ENCODE measurements at places on chromosomes 6 and 20.

DNA sequence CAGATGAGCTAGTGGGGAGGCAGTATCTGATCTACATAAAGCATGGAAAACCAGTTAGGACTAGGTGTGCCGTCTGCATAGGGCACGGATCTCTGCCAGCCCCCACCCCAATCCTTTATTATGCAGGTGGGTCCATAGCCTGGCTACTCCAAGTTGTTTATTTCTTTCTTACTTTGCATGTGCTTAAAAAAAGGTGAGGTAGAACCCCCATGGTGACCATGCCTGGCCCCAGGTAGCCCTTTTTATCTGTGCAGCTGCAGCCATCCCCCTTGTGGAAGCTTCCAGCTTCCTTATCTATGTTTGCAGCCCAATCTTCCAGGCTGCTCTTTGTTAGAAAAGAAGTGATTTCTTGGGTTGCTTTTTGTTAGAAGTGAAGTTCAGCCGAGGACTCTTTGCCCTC is 9.0 kb upstream of the TREM2 start:
- DNase-seq, result no peak

- no peak for DNase-seq
Measured at GRCh38 chr6:112007254-112007653, 46.6 kb upstream of the CCN6 start.

DNA sequence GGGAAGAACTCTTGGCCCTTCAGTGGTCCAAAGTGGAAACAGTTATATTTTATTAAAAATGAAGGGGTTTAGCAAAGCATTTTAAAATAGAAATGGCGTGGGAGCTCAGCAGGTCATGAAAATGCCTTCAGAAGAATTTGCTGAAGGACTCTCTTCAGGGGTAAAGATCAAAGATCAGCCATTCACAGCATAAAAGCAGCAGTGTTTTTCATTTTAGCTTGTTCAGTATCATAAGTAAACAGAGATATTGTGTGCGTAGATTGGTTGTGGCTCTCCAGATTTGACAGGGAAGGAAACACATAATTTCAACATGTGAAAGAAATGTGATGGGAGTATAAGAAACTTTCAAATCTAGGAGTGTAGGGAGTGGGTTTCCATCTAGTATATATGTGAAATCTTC is 519.2 kb upstream of the MAP3K7 start:
- DNase-seq, result no peak

DNA sequence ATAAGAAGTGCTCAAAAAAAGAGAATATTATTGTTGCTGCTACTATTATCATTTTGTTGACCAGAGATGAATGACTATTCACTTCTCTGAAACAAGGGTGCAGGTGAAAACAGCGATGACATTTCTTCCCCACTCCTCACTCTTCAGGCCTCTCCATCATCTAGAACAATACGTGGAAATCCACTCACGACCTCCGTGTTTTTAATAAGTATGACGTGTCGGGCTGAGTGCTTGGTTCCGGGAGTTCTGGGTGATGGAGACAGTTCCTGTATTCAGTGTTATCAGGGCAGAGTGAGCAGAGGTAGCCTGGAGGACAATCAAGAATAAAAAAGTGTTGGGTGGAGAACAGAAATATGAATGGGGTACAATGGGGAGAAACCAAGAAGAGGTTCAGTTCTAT is 130.0 kb upstream of the ZNF217 start:
- DNase-seq, result no peak

DNA sequence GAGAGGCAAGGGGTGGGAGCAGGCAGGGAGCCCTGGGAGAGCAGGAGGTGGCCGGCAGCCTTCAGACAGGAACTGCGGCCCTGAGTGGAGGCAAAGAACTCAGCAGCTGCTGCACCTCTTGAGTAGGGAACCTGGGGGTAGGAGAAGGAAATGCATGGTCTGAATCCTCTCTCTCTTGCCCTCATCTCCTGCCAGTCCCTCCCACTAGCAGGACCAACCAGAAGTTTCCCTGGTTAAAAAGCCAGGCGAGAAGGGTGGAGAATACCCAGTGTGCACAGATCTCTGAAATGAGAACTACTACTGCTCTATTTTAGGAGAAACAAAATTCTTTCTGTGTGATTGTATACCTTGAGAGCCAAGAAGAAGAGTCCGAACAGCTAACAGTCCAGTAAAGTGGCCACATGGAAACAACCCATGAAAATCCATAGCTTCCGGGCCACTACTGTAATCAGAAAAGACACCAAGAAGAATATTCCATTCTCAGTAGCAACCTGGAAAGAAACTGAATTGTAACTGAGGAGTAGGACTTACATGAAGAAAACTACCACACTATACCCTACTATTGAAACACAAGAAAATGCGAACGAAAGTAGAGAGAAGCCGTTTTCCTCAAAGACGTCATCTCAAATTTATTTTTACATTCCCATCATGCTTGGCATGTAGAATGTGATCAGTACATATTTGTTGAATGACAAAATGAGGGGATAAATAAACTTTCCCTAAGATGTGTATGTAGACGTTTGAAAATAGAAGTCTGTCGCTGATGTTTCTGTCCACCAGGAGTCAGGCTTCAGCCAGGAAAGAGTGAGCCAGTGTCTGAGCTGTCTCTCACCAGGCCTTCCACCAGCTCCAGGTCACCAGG is 25.6 kb downstream of the WRNIP1 start:
- DNase-seq, result no peak

- no peak for DNase-seq
Measured at GRCh38 chr6:5679270-5679669, 327.5 kb downstream of the NRN1 start.

GRCh38 chr20:6909608-6910007 is 142.1 kb downstream of the BMP2 start:
- no peak for DNase-seq

DNA sequence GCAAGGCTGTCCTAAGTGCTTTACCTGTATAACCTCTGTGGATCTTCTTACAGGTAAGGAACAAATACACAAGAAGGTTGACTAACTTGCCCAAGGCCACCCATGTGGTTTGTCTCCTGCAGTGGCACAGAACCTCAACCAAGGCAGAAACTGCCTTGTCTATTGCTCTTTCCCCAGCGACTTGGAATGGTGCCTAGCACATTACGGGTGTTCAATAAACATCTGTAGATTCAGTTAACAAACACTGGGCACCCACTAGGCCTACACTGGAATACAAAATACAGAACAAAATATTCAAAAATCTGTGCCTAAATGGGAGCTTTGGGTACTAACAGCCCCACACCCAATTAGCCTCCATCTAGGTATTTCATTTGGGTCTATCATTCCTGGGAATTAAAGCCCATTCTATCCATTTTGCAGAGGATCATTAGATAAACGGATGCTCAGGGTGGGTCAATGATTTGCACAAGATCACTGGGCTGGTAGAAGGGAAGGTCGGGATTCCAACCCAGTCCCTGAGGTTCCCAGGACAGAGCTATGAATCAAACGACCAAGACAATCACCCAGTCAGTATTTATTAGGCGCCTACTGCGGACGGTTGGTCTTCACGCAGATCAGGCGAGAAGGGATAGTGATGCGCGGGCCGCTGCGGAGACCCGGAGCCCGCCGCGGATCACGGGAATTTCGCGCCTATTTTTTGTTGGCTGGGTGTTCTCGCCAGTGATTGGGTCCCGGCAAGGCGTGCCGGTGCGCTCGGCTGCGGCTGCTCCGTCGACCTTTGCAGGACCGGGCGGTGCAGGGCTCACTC is at the start of gene STK35:
STK35 (plus strand) TSS at position 771 of the 808 bp plus-strand sequence. CDS start 55 bp downstream, outside the sequence.
- no peak for DNase-seq

- DNase-seq, result no peak
Measured at GRCh38 chr20:9204979-9205378, 136.1 kb downstream of the PLCB4 start.

DNA sequence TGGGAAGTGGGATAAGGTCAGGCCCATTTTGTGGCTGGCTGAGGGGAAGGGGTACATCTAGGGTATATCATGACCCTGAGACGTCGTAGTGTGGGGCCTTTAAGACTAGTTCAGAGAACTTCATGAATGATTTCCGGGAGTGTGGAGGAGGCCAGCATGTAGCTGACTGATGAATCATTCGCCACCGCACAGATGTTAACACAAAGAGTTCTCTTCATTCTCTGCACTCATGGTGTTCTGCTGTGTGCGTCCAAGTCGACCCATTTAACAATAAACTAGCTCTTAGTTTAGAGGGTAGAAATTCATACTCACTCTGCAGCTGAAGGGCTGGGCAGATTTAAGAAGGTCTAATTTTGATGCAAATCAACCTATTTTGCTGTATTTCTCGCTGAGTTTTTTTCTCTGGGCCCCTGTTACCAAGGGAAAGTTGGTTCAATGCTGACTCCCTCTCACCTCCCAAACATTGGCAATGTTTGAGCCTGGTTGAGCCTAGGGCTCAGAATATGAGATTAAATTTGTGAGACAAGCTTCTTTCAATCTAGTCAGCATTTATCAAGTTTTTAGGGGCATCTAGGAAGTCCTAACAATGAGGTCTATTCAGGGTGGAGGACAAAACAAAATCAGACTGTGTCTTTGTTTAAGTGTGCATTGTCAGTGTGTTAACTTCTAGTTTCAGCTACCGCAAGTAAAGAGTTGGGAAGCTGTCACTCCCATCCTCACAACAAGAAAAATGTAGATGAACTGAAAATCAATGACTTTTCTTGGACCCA is 106.8 kb upstream of the CBLN4 start:
- no peak for DNase-seq

- DNase-seq, result peak; percentile 31
Measured at GRCh38 chr6:118660218-118660569, 8.8 kb upstream of the CEP85L start.

DNA sequence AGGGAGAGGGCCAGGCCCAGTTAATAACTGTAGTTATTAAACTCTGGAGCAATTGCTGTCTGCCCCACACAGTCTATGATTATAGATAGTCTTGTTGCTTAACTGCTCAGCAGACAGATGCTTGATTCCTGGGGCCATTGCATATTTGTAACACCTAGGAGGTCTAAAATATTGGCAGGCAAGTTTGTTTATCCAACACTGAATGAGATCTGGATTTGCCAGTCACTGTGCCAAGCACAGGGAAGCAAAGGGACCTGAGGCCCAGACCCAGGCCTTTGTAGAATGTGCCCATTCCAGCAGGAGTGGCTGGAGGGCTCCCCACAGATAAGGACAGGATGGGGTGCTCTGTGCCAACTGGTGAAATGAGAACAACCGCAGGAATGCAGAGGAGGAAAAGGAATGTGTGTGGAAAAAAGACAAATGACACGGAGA is 17.6 kb upstream of the ENTPD6 start:
- DNase-seq, result no peak

- no peak for DNase-seq
Measured at GRCh38 chr6:148423133-148423532, 80.5 kb downstream of the SASH1 start.

DNA sequence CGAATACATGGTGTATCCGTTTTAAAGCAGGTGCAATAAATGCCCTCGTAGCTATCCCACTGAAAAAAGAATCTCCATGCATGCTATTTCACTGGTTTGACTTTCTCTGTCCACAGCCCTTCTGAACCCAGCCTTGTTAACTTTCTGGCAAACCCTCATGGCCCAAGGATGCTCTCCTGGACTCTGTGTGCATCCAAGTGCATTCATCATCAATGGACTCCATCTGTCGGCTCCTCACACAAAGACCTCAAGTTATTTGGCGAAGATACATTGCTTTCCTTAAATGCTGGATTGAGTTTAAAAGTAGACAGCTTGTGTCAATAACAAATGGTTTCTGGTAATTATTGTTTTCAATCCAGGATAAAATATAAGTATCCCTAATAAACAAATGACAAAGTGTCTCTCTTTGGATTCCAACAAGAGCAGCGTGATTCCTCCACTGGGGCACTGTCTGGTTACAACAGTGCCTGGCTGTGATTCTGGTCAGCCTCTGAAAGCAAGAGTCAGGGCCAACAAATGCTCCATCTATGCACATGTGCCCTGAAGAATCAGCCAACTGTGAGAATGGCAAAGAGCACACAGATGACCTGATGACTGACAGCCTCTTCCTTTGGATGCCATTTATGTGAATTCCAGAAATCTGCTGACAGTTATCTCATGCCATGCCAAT is 55.7 kb downstream of the FYN start:
- DNase-seq, result no peak

GRCh38 chr20:58824843-58825242 is 25.9 kb downstream of the GNAS-AS1 start:
- no peak for DNase-seq

DNA sequence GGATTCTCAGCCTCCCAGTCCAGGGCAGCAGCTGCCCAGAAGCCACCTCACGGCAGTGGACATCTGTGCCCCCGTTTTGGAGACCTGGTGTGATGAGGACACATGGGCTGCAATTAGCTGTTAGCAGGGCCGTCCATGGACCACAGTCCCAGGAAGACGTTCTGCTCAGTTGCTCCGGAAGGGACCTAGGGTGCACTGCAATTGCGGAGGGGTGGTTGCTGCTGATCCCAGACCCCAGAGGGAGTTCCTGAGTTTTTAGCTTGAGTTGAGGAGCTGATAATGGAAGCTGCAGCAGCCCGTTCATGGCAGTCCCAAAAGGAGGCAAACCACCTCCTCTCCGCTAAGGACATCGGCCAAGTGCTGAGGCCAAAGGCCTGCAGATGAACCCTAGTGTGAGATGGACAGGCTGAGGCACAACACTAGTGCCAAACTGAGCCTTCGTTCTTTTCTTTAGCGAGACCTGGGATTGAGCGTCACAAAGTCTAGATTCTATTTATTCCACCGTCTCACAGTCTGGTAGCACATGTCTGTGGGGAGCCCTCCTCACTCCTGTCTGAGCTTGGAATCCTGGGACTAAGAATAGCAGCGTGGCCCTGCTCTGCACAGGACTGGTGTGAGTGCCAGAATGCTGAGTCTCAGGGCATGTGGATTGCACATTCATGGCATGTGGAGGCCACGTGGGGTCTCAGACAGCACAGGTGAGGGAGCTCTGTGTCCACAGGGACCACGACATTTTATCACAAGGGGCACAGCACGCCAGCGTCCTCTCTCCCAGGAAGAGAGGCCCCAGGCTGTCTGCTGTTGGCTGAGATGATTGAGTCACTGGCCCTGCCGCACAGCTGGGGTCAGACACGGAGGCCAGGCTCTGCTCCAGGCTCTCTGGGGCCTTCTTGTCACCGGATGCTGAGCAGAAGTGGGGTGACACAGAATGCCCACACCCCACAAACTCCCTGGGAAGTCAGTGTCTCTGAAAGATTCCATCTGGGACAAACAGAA is 113.4 kb downstream of the PSMB1 start:
- DNase-seq, result no peak

- no peak for DNase-seq
Measured at GRCh38 chr6:44115866-44116265, 11.4 kb downstream of the MRPL14 start.

- DNase-seq, result no peak
Measured at GRCh38 chr6:17585766-17586490, 14.2 kb upstream of the FAM8A1 start.

Data from NCI-H2107 (cell line).